COLO829 (cell line): ENCODE measurements at places on chromosomes 1 and 21.
A peak's percentile ranks its signal among the peaks of the same experiment; 100 is the strongest.

DNA sequence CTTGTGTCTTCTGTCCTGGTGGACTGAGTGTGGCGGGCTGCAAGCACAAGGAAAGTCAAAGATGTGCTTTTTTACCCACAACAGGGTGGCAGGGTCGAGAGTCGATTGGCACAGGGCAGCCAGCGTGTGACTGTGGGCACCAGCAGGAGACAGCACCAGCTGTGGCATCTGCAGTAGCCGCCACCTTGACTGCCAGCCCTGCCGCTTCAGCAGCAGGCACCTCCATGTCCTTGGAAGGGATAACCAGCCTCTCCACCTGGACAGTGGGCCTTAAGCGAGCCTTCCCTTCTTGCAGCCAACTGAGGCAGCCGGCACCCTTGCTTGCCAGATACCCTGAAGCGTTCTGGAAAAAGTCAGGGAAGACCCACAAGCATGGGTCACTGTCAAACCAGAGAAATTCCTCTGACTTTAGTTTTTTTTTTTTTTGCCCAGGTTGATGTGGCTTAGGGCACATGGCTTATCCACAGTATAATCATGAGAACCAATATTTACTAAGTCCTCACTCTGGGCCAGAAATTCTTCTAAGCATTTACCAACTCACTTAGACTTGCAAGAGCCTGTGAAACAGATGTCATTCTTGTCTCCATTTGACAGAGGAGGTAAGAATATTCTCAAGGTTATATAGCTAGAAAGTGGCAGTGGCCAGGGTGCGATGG lies 30.1 kb upstream of the PTGFRN start:
- DNase-seq = no peak

DNA sequence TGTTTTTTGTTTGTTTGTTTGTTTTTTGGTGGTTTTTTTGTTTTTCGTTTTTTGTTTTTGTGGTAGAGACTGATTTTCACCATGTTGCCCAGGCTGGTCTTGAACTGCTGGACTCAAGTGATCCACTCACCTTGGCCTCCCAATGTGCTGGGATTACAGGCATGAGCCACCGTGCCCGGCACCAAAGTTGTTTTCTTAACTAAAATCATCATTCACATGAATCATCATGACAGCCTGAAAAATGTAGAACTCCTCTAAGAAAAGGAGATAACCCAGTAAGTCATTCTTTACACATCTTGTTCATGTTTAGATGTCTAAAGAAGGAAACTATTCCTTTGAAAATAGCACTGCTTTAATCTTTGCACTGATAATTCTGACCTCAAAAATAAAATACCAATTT lies 37.5 kb downstream of the DISP1 start:
- no peak for DNase-seq

DNA sequence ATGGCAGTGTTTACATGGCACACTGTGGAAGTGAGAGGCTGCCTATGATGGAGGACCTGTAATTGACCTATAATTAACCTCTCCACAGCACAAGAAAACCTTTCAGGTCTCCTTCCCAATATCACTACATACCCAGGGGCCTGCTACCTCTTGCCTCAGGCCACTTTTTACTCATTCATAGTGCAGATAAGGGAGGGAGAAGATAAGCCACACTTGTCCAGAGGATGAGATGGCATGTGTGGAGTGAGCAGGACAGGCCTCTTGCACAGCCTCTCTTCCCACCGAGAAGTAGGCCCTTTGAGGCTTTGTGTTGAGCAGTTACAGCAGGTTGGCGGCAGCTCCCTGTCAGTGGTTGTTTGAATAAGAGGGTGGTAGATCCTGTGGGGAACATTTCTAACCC lies 31.1 kb upstream of the IKBKE start:
- DNase-seq = no peak

DNA sequence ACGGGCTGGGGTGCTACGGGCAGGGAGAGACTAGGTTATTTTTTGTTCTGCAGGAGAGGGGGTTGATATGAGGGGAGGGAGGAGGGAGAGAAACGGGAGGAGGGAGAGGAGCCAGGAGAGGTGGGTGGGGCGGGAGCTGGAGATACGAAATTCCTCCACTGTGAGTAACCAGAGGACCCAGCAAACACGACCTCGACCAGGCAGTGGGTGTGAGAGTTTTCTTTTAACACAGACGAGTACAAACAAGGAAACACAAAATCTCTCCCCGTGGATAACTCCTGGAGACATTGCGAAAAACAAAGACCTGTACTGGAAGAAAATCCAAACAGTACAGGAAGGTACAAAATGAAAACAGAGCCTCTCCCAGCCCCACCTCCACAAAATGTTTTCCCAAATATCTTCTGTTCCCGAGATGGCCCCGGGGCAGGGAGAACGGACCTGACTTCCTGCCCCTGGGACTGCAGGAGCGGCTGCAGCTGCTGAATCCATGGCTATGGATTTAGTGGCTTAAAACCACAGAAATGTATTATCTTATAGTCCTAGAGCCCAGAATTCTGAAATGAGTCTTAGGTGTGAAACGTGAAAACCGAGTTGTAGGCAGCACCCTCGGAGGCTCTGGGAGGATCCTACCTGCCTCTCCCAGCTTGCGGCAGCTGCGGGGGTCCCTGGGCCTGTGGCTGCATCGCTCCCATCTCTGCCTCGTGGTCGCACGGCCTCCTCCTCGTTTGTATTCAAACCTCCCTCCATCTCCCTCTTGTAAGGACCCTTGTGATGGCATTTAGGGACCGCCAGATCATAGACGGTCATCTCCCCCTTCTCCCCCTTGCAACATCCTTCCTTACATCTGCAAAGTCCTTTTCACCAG lies 82.2 kb downstream of the RIPK4 start:
- no peak for DNase-seq

- DNase-seq = no peak
Measured at GRCh38 chr1:33957854-33958253, 94.0 kb downstream of the HMGB4 start.

DNA sequence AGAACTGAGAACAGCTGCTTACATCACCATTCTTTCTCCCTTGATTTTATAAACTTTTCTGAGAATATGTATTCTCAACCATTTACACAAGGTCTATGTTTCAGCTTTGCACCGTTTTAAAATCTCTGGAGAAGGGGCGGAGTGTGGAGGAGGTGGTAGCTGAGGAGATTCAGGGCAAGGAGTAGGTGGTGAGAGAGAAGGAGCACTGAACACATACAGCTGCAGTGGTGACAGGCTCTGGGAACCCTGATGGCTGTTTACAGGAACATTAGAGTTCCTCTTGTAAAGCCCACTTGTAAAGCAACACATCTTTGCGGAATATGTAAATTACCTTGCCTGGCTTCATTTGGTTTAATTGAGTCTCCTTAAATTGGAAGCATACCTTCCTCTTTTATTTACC lies 89.7 kb downstream of the SMYD2 start:
- DNase-seq = no peak

- no peak for DNase-seq
Measured at GRCh38 chr1:102776071-102776470, 332.3 kb downstream of the COL11A1 start.

GRCh38 chr1:186532466-186532865 lies 71.6 kb upstream of the PDC start:
- DNase-seq = no peak

- DNase-seq = no peak
Measured at GRCh38 chr1:205287767-205288559, 33.6 kb downstream of the NUAK2 start.

DNA sequence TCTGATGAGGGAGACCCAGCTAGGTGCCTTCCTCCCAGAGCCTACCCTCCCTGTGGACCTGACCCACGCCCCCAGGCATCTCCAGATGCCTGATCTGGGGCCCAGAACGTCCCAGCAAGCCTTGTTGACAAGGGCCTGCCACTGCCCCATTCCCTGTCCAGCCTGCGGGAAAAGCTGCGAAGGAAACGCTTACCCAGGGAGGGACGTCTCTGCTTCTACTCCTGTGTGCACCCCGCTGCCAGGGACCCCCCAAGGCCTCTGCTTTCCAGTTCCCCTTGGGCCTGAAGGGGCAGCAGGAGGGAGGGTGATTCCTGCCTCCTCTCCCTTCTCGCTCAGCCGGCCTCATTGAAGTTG lies 11.6 kb upstream of the CLSTN1 start:
- DNase-seq = no peak

DNA sequence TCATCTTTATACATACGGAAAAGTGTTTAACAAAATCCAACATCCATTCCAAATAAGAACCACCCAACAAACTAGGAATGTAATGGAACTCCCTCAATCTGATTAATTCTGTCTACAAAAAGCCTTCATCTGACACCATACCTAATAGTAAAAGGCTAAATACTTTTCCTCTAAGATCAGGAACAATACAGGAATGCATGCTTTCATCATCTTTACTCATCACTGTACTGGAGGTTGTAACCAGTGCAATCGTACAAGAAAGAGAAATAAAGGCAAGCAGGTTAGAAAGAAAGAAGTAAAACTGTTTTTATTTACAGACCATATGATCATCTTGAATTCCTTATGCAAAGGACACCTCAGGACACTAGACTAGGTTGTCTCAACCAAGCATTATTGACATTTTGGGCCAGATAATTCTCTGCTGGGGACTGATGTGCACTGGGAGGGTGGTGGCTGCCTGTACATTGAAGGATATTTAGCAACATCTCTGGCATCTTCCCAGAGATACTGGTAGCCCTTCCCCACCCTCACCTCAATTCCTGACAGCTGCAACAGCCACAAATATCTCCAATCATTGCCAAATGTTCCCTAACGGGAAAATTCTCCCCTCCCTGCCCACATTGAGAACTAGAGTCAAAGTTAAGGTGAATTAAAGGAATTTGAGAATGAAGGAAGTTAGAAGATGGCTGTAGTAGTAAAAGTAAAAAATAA lies 30.6 kb upstream of the INSL5 start:
- DNase-seq = no peak

- DNase-seq = no peak
Measured at GRCh38 chr1:54517496-54517895, 30.5 kb upstream of the ACOT11 start.

GRCh38 chr21:16587681-16588375 lies 858.0 kb downstream of the USP25 start:
- DNase-seq = no peak

GRCh38 chr1:233672732-233673131 lies 58.8 kb downstream of the KCNK1 start:
- DNase-seq = no peak

- DNase-seq = no peak
Measured at GRCh38 chr1:47650611-47651010, 212.8 kb downstream of the FOXD2 start.

DNA sequence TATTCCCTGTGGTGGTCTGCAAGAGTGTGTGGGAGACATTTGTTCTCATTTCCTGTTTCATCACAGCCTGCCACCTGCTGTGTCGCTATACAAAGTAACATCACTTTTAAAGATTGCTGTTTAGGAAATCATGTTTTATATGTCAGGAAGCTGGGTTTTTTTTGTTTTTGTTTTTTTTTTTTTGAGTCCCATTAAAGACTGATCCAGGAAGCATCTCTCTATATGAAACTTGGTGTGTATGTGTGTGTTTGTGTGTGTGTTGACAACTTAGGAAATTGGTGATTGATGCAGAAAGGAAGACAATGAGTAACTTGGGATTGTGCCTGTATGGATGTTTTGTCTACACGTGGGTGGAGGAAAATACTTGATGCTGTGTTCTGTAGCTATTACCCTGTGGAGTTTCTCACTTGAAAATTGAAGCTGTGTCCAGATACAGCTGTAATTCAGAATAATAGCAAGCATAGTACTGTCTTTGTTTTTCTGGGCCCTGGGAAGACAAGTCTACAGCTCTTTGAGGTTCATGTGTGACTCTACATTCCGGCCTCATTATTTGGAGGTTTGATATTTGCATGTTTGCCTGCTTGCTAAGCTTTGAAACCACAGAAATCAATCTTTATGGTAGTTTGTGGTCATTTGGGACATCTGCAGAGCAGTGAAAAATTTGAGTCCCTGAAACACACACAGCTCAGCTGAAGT lies 47.9 kb downstream of the LAMC1 start:
- DNase-seq = peak; percentile 95

DNA sequence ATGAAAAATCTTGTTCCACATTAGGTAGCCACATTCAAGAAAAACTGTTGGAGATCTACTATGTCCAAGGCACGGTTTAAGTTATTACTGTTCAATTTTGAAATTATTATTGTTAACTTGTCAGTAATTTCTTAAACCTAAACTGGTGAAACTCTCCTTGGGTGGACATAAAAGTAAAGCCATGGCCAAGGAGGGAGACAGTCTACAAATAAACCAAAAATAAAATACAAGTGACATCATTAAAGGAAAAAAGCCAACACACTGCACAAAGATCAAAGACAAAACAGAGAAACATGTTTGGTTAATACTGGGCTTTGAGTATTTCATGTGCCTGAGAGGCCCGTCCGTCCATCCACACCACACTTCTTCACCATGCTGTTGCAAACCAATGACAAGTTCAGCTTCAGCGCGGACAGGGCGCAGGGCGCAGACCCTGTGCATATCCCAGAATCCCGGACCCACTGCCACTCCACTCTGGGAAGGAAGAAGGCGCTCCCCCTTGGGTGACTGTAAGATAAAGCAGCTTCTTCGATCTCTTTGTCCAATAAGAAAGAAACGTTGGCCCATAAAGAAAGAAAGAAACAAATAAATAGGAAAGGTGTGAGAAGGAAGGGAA lies 918 bp upstream of the RASAL2 start:
- DNase-seq = no peak

- peak; percentile 28 for DNase-seq
Measured at GRCh38 chr1:69737527-69738185, 169.9 kb downstream of the LRRC7 start.

GRCh38 chr1:56376188-56376984 lies 203.0 kb downstream of the PLPP3 start:
- no peak for DNase-seq

DNA sequence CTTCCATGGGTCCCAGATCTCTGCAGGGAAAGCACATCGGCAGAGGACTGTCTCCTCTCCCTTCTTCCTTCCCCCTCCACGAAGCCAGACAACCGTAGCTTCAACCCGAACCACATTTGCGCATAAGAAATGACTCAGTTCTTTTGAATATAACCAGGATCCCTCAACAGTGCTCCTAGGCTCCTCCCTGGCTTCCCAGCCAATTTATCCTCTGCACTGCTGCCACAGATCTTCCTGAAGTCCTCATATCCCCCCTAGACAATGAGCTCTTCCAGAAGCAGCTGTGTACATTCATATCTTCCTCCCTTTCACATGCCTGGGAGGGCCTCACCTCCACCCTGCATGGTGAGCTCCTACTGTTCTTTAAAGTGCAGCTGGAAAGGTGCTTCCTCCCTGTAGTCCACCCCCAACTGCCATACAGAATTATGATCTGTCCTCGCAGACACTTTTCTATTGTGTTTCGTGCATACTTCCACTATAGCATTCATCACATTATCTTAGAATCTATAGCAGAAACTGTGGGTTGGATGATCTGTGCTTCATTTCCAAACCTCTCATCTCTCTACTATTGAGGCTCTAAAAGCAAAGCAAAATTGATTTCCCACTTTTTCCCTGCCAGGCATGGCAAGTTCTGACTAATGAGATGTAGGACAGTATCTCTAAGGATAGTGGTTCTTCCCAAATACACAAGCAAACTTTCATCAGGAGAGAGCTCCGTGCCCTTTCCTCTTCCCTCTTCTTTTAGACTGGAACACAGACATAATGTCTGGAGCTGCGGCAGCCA lies 179.3 kb upstream of the HMGB4 start:
- DNase-seq = no peak
